ENCODE measurements at places on chromosomes 7 and 10. TPM values are rescaled to one million over a fixed set of nuclear protein-coding genes. Genes with fewer than 3 reads are reported as not detected.

- no peak for DNase-seq
These were observed 34.4 kb upstream of the PBLD start for GRCh38 chr10:68367121-68367520.

DNA sequence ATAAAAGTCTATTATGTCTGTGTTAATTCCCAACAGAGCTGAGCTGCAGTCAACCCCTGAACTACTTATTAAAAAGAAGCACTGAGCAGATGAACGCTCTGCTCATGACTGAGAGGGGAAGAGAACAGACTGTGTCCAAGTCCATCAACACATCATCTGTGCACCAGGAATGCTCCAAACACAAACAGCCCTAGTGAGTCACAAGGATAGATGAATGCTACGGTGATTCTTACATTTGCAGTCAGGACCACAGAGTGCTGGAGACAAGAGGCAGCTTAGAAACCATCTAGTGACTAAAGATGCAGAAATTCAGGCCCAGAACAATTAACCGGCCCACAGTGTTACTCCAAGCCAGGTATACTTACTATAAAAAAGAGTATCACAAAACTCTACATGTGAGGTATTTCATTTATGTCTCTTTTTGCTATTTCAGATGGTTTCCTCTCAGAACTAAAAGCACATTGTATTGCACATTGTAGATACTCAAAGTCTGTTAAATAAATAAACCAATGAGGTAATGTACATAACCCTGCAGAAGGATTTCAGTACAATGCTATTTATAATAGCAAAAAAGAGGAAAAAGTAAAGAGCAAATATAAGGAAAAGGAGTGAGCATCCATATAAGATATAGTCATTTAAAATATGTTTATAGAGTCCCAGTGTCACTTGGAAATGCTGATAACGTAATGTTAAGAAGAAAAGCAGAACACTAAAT is 159.2 kb downstream of the KCNMA1 start:
- DNase-seq = peak; percentile 68

DNA sequence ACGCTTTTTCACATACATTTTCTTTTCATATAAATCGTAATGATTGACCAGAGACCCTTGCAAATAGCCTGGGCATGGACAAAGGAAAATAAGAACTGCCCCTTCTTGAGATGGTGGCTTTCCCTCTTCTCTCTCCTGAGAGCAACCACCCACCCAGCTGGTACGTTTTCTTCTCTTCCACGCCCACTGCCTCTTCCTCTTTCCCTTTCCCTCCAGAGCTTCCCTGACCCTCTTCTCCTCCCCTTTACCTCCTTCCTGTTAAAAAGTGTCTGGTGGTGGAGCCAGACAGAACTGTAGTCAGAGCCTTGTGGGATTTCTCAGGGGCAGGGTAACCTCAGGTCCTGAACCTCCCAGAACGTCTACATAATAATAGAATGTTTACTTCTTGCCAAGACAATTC is 23.2 kb downstream of the GPR141 start:
- no peak for DNase-seq

GRCh38 chr10:35400595-35401268 is 64.4 kb downstream of the CCNY start:
- DNase-seq = peak; percentile 43

GRCh38 chr7:1546274-1546908 is 9.6 kb downstream of the TMEM184A start:
- DNase-seq = no peak

GRCh38 chr10:94963901-94964300 is 25.4 kb downstream of the CYP2C9 start:
- peak; percentile 14 for DNase-seq

DNA sequence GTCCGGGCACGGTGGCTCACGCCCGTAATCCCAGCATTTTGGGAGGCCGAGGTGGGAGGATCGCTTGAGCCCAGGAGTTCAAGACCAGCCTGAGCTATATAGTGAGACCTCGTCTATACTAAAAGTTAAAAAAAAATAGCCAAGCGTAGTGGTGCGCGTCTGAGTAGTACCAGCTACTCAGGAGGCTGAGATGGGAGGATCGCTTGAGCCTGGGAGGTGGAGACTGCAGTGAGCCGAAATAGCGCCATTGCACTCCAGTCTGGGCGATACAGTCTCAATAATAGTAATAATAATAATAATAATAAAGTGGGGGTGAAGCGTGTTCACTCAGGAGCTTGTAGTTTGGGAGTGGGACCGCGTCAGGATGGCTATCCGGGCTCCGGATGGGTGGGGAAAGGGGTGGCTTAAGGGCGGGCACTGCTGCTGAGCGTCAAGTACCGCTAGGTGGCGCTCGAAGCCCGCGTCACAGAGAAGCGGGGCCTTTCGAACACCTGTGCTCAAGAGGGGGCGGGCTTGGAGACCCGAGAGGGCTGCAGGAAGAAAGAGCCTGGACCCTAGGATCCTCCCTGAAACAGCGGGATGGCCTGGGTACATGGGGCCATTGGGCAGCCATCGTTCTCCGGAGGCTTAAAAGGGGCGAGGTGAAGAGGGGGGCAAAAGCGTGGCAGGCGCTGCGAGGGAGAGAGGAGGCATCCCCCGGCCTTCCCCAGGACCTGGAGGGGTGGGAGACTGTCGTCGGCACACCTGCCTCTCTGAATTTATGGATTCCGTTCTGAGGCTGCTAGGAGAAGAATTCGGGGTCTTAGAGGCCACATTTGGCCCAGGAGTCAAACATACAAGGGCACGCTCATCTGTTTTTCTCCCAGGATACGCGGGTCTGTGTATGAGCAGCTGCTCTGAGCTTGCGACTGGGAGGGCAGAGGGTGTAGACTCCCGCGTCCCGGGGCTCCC is 14.5 kb downstream of the LBX1 start:
- DNase-seq = peak; percentile 42

DNA sequence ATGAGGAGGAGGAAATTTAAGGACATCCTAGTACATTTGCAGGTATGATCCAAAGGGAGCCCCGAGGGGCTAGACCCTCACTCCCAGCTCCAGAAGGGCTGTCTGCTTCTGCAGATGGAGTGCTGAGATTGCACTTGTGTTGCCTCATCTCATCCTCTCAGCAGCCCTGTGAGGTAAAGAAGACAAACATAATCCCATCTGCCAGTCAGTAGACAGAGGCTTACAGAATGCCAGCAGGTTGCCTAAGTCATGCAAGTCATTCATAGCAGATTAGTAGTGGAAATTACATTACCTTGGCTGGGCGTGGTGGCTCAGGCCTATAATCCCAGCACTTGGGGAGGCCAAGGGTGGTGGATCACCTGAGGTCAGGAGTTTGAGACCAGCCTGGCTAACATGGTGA is 45.4 kb downstream of the BLVRA start:
- no peak for DNase-seq

GRCh38 chr7:46850563-46851330 is 731.2 kb downstream of the TNS3 start:
- no peak for DNase-seq

DNA sequence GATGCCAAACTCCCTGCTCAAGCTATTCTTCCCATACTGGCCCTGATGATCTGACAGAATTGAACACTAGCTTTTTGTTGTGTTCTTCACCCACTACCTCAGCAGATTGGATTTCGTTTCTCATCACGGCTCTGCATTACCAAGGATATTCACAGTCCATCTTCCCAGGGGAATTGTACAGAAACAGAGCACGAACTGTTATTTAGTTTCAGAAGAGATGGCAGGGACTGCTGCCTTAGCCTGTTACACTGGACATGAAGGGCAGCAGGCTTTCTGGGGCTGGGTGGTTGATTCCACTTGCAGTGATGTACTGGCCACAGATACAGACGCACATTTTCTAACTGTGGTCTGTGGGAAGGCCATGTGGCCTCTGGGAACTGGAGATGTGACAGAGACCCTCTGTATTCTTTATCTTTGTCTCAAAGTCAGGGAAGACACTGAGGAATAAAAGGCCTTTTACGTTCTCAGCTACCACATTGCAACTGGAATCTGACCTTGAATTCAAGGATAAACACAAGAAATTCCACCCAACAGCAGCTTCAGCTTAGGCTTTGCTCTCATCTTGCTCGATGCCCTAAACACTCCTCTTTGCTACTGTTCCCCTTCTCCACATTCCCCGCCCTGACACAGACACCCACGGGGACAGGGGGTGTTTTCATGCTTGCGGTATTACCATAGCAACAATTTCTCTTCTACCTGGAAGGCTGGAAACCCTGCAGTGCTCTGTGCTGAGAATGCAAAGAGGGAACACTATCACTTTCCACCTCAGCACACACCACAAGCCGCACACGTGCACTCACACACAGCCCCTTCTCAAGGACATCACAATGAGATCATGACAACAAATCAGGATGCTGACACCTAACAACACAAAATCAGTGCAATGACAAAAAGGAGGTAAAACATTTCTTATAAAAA is 81.7 kb downstream of the RNF216 start:
- DNase-seq = no peak

DNA sequence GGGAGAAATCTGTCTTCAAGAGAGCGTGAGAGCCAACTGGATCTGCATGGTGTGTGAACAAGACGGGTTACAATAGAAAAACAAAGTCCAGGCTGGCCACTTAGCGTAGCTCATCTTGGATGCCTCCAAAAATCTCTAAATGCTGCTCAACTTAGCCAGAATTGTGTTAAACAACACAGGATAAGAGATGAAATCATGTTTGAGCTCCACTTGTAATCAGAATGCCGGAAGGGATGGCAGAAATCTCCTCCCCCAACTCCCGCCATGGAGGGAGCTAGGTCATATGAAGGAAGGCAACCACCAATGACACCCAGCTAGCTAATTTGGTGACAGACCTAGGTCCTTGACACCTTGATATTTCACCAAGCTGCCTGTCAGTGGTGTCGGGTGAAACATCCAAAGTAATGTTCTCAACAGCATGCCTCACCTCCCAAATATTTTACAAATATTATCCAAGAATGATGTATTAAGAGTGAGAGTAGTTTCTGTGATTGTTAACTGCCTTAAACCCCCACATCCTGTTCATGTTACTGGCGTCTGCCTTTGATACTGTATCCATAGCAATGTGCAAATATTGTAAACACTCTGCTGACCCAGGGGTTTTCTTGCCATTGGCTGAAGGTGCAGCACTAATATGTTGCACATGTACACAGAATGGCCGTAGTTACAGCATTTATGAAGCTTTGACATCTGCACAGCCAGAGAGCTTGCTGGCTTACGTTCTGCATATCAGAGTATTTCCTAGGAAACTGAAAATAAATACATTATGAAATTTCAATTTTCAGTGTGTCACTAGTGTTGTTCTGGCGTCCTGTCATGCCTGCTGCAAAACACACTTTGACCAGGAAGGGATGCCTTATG is 25.8 kb downstream of the TMEM254 start:
- peak; percentile 88 for DNase-seq

- DNase-seq = no peak
These were observed 12.3 kb upstream of the ASCC1 start for GRCh38 chr10:72228318-72228751.

- no peak for DNase-seq
These were observed 277.7 kb downstream of the ANKRD7 start for GRCh38 chr7:118502235-118502634.

- no peak for DNase-seq
These were observed 66.9 kb downstream of the CDHR3 start for GRCh38 chr7:106029941-106030340.

GRCh38 chr7:3028071-3028757 is 15.5 kb downstream of the CARD11 start:
- DNase-seq = peak; percentile 39

- no peak for DNase-seq
These were observed 3.1 kb downstream of the HNRNPA2B1 start for GRCh38 chr7:26197153-26198115.

- DNase-seq = no peak
These were observed 1.2 kb upstream of the SLC18A3 start for GRCh38 chr10:49609006-49609282.

- DNase-seq = no peak
These were observed 130.4 kb upstream of the GHITM start for GRCh38 chr10:84008878-84009277.

- peak; percentile 4 for DNase-seq
These were observed 1.1 kb downstream of the HOXA2 start for GRCh38 chr7:27101171-27101956.

DNA sequence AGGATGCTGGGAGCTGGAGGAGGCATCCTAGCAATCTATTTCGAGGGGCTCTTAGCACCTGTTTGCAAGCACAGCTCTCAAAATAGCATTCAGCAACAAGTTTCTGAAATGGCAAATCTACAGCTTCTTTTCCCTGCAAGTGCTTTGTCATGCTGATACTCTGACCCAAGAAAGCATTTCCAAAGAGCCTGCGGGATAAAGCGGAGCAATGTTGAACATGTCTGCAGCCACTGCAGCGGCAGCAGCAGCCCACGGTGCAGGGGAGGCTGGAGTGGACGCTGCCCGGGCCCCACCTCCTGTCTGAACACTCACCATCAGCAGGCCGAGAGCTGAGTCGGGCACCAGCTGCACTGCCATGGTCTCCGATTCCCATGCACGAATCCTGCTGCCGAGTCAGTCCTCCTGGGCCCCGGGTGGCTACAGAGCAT is 964 bp downstream of the FRMD4A start:
- peak; percentile 50 for DNase-seq

DNA sequence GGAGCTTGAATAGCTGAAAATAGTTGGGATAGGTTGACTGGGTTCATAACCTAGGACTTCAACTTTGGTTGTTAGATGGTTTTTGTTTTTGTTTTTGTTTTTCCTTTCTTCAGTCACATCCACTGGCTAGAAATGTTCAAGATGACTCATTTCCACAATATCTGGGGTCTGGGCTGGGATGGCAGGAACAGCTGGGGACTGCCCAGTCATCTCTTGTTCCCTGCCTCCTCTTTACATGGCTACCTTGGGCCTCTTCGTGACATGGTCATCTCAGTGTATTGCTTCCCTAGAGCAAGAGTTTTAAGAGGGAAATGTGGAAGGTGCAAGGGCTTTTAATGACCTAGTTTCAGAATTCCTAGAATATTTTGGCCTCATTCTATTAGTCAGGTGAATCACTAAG is 915.8 kb downstream of the XPNPEP1 start:
- DNase-seq = no peak

DNA sequence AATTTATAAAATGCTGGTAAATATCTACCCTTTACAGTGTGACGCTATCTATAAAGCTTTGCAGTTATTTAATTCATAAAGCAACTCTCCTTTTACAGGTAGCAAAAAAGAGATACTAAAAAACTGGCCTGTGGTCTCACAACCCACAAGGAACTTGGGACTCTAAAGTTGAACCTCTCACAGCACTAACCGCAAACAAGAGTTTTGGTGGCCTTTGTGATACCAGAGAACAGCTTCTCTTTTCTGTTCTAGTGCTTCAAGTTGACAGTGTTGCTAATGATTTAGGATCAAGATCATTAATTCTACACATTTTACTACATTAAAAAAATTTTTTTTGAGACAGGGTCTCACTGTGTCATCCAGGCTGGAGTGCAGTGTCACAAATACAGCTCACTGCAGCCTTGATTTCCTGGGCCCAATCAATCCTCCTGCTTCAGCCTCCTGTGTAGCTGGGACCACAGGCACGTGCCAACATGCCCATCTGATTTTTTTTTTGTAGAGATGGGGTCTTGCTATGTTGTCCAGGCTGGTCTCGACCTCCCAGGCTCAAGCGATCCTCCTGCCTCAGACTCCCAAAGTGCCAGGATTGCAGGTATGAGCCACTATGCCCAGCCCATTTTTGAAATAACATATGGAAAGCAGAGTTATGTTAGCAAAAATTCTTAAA is 56.0 kb upstream of the ST8SIA6 start:
- no peak for DNase-seq

SP8 gene
- total RNA-seq = 4.1 TPM

MLXIPL gene
- total RNA-seq = 1.7 TPM

ANKRD7 gene
- total RNA-seq = not detected

BTBD16 gene
- total RNA-seq = not detected

ABCB4 gene
- total RNA-seq = 30.6 TPM

CLEC5A gene
- 10.8 TPM for total RNA-seq

FAM25A gene
- not detected for total RNA-seq

CNTNAP2 gene
- total RNA-seq = 81.1 TPM

CNPY1 gene
- 0.96 TPM for total RNA-seq

Measured in umbilical cord (tissue), 2 donors.